Cardiac ventricle fibroblast (primary cell): ENCODE measurements at places on chromosomes 5 and 9. TPM values are rescaled to one million over a fixed set of nuclear protein-coding genes. Genes with fewer than 3 reads are reported as not detected.

PRUNE2 gene
- 12.7 and 15.6 TPM in 2 replicates for total RNA-seq

MYOT gene
- not detected in 2 replicates for total RNA-seq

PCDHGA2 gene
- total RNA-seq = 3.5 and 5.2 TPM in 2 replicates

MINAR2 gene
- total RNA-seq = not detected in 2 replicates

DOK3 gene
- 0.44 and 2.1 TPM in 2 replicates for total RNA-seq

GADD45G gene
- total RNA-seq = 0.64 and 1.6 TPM in 2 replicates

IL9 gene
- total RNA-seq = not detected in 2 replicates

C9orf50 gene
- 0.12 TPM in 1 of 2 replicates, not detected in the other for total RNA-seq

ADAMTSL1 gene
- total RNA-seq = 20.9 TPM in 2 replicates

CERCAM gene
- total RNA-seq = 242 and 250 TPM in 2 replicates

CA9 gene
- 3.5 and 3.9 TPM in 2 replicates for total RNA-seq

SPATA31A3 gene
- not detected in 2 replicates for total RNA-seq

NTRK2 gene
- 1.1 and 1.2 TPM in 2 replicates for total RNA-seq

LHX3 gene
- total RNA-seq = not detected in 2 replicates

LCN12 gene
- total RNA-seq = not detected in 2 replicates

TAS2R1 gene
- not detected in 2 replicates for total RNA-seq
